ENCODE measurements at places on chromosomes 13 and 19. TPM values are rescaled to one million over a fixed set of nuclear protein-coding genes. Genes with fewer than 3 reads are reported as not detected.

DNA sequence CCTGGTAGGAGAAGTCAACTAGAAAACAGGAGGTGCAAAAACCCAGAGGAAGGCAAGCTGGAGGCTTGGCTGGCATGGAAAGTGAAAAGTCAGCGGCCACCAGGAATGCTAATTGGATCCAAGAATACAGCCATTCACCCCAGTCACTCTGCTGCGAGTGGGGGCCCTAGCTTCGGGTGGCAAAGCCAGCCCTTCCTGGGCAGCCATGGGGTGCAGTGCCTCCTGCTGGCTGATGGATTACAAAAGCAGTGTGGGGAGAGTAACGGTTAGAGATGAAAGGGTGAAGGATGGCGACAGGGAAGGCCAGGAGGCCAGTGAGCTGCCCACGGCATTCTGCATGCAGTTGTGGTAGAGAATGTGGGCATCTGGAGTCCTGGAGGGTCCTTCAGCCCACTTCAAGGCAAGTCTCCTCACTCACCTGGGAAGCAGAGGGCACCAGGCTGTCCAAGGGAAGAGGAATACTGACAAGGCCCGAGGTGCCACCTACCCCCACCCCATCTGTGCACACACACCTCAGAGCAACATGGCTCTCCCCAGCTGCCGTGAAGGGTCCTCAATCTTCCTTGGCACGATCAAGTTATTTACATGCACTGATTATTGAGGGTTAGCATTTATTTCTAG lies 20.3 kb upstream of the EPHX3 start:
- H3K27ac ChIP-seq: peak overlapping the region; percentile 99
- peaks cover 50% of the 10 kb centered on the region for H3K4me1 ChIP-seq
- DNase-seq: peak; percentile 55
- H3K4me3 ChIP-seq: no peak overlapping the region

- H3K4me3 ChIP-seq: no peak overlapping the region
- no peaks in the 10 kb centered on the region for H3K36me3 ChIP-seq
- no peak overlapping the region for H3K27ac ChIP-seq
- H3K27me3 ChIP-seq: no peaks in the 10 kb centered on the region
- no peak for DNase-seq
- H3K4me1 ChIP-seq: no peaks in the 10 kb centered on the region
Observed at GRCh38 chr13:26660185-26660584, 100.4 kb downstream of the GPR12 start.

The FFAR3 gene
- not detected for total RNA-seq

- H3K4me3 ChIP-seq: no peak overlapping the region
- H3K27ac ChIP-seq: no peak overlapping the region
- H3K4me1 ChIP-seq: no peaks in the 10 kb centered on the region
- no peaks in the 10 kb centered on the region for H3K36me3 ChIP-seq
Observed at GRCh38 chr19:50749490-50749889, 20.8 kb upstream of the GPR32 start.

GRCh38 chr13:40619479-40619814 lies 47.0 kb downstream of the FOXO1 start:
- no peaks in the 10 kb centered on the region for H3K4me1 ChIP-seq
- no peaks in the 10 kb centered on the region for H3K27me3 ChIP-seq
- peak; percentile 26 for DNase-seq
- H3K4me3 ChIP-seq: no peak overlapping the region
- no peak overlapping the region for H3K27ac ChIP-seq
- H3K36me3 ChIP-seq: no peaks in the 10 kb centered on the region
